Thoracic aorta (tissue), 2 donors: ENCODE measurements at places on chromosomes 5 and 9. TPM values are rescaled to one million over a fixed set of nuclear protein-coding genes. Genes with fewer than 3 reads are reported as not detected.

The TMEM141 gene
- 12.8 TPM for total RNA-seq

The GFI1B gene
- total RNA-seq: not detected

The TMEM8B gene
- total RNA-seq: 24.2 TPM

The SPINK13 gene
- not detected for total RNA-seq

- no peaks in the 10 kb centered on the region for H3K27me3 ChIP-seq
- H3K4me3 ChIP-seq: no peak overlapping the region
- DNase-seq: no peak
Measured at GRCh38 chr9:114350636-114351401, 21.1 kb downstream of the ORM2 start.

DNA sequence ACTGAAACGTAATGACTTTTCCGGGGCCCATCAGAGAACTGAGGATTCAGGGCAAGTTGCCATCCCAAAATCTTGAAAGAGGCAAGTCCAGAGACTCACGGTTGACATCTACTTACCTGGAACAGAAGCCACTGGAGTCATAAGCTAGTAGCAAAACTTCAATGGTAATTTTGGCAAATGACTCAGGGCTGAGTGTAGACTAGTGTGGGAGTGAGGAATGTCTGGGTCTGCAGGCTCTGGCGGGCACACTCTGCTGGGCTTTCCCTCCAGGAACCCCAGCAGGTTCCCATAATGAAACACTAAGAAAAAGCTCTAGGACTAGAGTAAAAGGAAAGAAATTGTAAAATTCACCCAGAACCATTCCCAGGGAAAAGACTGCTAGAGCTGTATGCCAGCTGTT is 122.9 kb upstream of the NFIL3 start:
- H3K4me3 ChIP-seq: no peak overlapping the region
- no peak for DNase-seq
- no peaks in the 10 kb centered on the region for H3K36me3 ChIP-seq

DNA sequence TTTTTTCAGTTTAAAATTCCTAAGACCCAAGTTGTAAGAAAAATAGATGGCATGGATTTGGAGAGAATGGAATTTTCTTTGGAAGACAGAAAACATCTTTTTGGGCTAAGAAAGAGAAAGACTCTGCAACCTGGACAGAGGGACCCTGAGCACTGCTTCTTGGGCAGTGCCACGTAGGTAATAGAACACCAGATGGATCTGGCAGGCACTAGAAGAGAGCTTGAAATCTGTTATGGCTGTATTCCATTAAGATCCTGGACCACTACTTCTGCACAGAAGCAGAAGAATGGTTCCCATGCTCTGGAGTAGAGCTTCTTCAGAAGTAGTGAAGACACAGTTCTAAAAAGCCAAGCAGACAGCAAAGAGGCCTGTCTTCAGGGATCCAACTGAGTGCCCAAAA is 306.4 kb upstream of the CD180 start:
- H3K4me3 ChIP-seq: no peak overlapping the region
- H3K27ac ChIP-seq: no peak overlapping the region
- H3K27me3 ChIP-seq: no peaks in the 10 kb centered on the region
- H3K36me3 ChIP-seq: no peaks in the 10 kb centered on the region

- H3K27me3 ChIP-seq: no peaks in the 10 kb centered on the region
- no peaks in the 10 kb centered on the region for H3K4me1 ChIP-seq
- no peaks in the 10 kb centered on the region for H3K36me3 ChIP-seq
- H3K27ac ChIP-seq: no peak overlapping the region
- DNase-seq: no peak
- no peak overlapping the region for H3K4me3 ChIP-seq
Measured at GRCh38 chr9:10026443-10026984, 586.3 kb downstream of the PTPRD start.

DNA sequence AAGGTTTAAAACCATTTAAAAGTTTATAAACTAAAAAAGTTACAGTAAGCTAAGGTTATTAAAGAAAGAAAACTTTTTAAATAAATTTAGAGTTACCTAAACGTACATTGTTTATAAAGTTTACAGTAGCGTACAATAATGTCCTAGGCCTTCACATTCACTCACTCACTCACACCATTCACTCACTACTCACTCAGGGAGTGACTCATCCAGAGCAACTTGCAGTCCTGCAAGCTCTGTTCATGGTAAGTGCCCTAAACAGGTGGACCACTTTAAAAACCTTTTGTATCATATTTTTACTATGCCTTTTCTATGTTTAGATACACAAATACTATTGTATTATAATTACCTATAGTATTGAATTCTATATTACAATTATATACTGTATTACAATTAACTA is 190.8 kb upstream of the RASA1 start:
- no peaks in the 10 kb centered on the region for H3K36me3 ChIP-seq
- DNase-seq: no peak
- H3K27me3 ChIP-seq: no peaks in the 10 kb centered on the region
- H3K27ac ChIP-seq: no peak overlapping the region

- peaks cover 5% of the 10 kb centered on the region for H3K27me3 ChIP-seq
- no peak overlapping the region for H3K27ac ChIP-seq
- peaks cover 11% of the 10 kb centered on the region for H3K4me1 ChIP-seq
- no peak overlapping the region for H3K4me3 ChIP-seq
- peaks cover 8% of the 10 kb centered on the region for H3K36me3 ChIP-seq
- DNase-seq: no peak
Measured at GRCh38 chr9:136840877-136841645, 1.2 kb upstream of the AJM1 start.

- no peak overlapping the region for H3K4me3 ChIP-seq
- H3K36me3 ChIP-seq: no peaks in the 10 kb centered on the region
- no peak overlapping the region for H3K27ac ChIP-seq
- no peak for DNase-seq
Measured at GRCh38 chr9:116646661-116647514, 40.2 kb upstream of the TRIM32 start.

DNA sequence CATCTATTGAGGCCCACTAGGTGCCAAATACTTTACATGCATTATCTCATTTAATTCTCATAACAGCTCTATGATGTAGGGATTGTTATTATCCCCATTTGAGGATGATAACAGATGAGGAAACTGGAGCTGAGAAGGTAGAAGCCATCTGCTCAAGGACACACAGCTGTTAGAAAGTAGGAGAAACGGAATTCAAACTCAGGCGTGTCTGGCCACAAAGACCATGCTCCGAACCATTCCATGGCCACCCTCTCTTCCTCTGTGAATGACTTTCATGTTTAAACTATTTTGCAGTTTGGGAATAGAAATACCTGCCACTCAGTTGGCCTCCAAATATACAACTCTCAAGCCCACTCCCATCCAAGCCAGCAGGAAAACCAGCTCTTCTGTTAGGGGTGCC is 87.6 kb upstream of the ANKRD55 start:
- peaks cover 17% of the 10 kb centered on the region for H3K4me1 ChIP-seq
- no peak overlapping the region for H3K27ac ChIP-seq
- DNase-seq: no peak
- H3K36me3 ChIP-seq: no peaks in the 10 kb centered on the region
- H3K27me3 ChIP-seq: no peaks in the 10 kb centered on the region

DNA sequence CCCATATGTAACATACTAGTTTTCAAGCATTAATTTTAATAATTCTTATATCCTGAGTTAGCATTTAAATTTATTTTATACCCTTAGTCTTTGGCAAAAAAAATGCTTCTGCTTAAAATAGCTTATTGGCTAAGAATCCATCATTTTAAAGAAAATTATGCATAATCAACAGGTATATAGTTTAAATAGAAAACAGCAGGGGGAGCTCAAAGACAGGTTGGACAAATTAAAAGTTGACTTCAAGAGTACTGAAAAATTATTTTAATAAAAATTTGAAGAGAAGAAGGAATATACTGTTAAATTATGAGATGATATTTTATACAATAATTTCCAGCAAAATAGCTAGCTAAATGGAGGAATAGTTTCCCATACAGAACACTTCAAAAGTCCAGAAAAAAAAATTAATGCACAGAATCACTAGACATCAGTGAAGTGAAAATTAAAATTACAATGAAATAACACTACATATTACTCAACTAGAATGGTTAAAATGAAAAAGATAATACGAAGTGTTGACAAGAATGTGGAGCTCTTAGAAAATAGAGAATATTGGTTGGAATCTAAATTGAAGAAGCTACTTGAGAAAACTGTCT is 387.1 kb downstream of the PDE4D start:
- no peaks in the 10 kb centered on the region for H3K36me3 ChIP-seq
- no peak overlapping the region for H3K27ac ChIP-seq
- H3K4me3 ChIP-seq: no peak overlapping the region
- H3K4me1 ChIP-seq: no peaks in the 10 kb centered on the region

DNA sequence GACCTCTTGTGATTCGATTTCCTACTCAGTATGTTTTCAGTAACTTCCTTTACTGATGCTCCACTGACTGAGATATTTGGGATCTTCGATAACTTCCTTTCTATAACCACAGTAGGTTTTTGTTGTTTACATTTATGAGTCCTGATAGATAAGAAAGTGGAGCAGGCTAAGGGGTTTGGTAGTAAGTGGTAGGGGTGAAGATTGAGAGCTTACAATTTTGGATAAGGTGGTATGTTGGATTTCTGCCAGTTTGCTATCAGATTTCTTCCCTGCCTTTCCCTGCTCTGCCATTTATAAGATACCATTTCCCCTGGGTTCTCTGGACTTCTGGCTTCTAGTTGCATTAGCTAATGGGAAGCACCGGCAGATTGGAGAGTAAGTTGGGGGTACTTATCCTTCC is 7.9 kb upstream of the NDUFS4 start:
- no peaks in the 10 kb centered on the region for H3K36me3 ChIP-seq
- DNase-seq: no peak
- H3K27ac ChIP-seq: no peak overlapping the region
- no peaks in the 10 kb centered on the region for H3K27me3 ChIP-seq
- H3K4me1 ChIP-seq: no peaks in the 10 kb centered on the region
- no peak overlapping the region for H3K4me3 ChIP-seq

DNA sequence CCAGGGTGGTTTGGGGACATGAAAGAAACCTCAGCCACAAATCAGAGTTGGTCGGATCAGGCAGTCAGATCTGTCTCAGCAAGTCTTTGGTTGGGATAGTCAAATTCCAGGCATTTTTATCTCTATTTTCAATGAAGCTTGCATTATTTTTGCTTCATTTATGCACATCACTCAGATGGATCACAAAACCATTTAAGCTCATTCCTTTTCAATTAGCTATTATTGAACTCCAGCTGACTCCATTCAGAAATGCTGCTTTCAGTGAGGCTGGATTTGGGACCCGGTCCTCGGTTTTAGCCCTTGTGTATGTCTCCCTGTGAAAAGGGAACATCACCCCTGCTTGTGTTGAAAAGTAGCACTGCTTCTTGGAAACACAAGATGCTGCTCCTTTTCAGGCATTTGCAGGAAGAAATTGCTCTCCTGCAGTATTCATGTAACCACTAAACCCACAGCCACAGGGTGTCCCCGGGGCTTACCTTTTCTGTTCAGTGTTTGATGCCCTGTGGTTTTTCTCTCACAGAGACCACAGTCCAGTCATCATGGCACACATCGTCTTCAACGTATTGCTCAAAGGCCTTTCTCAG is 232.9 kb downstream of the NFIB start:
- no peak overlapping the region for H3K27ac ChIP-seq
- H3K27me3 ChIP-seq: no peaks in the 10 kb centered on the region
- peaks cover 2% of the 10 kb centered on the region for H3K4me1 ChIP-seq
- no peak overlapping the region for H3K4me3 ChIP-seq
- no peak for DNase-seq

- H3K36me3 ChIP-seq: no peaks in the 10 kb centered on the region
- no peak overlapping the region for H3K4me3 ChIP-seq
- no peak for DNase-seq
- no peaks in the 10 kb centered on the region for H3K27me3 ChIP-seq
Measured at GRCh38 chr5:64682608-64683007, 7.7 kb upstream of the SHISAL2B start.

DNA sequence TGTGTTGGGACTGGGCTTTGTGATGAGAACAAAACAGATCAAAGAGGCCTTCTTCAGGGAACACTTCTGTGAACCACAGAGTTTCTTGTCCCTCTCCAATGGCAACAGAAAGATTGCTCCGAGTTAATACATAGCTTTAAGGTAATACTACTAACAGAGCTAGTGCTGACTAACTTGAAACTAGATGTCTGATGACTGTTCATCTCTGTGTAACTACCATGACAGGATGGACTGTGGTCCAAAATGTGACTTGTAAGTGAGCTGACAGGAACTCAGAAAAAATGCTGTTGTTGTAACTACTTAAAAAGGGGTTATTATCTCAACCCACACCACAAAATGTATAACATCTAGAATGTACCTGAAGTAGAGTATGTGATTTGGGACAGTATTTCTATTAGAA is 630.2 kb upstream of the DMAC1 start:
- no peak overlapping the region for H3K4me3 ChIP-seq
- peaks cover 4% of the 10 kb centered on the region for H3K4me1 ChIP-seq
- no peaks in the 10 kb centered on the region for H3K27me3 ChIP-seq
- no peak for DNase-seq
- H3K27ac ChIP-seq: no peak overlapping the region

DNA sequence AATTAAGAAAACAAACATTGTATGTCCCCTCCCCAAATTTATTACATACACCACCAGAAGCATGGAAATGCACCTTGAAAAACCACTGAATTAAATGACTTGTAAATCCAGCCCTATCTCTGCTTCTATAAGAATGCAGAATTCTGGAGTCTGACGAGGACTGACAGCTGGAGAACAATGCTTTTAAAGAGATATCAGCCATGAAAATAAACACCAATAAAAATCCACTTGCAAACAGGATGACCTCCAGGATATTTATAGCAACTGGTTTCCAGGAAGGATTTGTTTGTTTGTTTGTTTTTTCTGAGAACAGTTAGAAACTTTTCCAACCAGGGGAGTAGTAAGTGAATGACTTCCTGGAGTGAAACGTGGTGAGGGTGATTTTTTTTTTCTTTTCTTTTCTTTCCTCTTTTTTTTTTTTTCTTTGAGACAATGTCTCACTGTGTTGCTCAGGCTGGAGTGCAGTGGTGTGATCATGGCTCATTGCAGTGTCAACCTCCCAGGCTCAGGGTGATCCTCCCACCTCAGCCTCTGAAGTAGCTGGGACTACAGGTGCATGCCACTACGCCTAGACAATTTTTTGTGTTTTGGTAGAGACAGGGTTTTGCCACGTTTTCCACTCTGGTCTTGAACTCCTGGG is 38.7 kb upstream of the SLC36A1 start:
- no peak overlapping the region for H3K27ac ChIP-seq
- no peak for DNase-seq
- H3K4me3 ChIP-seq: no peak overlapping the region
- no peaks in the 10 kb centered on the region for H3K36me3 ChIP-seq
- no peaks in the 10 kb centered on the region for H3K4me1 ChIP-seq
